ENCODE measurements at places on chromosomes 4 and X.
A peak's percentile ranks its signal among the peaks of the same experiment; 100 is the strongest.

DNA sequence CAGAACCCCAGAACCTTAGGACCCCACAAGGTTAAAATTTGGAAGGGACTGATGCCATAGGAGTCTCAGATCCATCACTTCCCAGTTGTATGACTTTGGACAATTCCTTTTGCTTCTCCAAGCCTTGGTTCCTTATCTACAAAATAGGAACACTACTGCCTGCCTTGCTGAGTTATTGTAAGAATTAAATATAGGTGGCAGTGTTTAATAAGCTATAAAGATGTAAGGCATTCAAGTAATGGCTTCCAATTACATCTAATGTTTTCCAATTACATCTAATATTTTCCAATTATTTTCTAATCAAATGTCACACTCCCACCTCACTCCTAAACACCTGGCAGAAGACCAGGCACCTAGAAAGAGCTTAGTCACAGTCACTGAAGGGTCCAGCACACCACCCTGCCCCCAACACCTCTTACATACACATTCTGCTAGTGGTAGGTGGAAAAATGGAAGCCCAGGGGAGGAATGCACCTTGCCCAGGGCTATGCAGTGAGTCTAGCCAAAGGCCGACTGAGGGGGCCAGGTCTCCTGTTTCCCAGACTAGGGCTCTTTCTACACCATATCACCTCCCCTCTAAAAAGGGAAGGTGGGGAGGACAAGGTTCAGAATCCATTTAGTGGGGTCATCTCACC, 24.5 kb upstream of the KDM5C start:
- no peak for DNase-seq

- DNase-seq, result no peak
These were observed 131.6 kb upstream of the EMCN start for GRCh38 chr4:100649417-100649816.

- no peak for DNase-seq
These were observed 28.4 kb downstream of the DDX60L start for GRCh38 chr4:168451744-168452390.

DNA sequence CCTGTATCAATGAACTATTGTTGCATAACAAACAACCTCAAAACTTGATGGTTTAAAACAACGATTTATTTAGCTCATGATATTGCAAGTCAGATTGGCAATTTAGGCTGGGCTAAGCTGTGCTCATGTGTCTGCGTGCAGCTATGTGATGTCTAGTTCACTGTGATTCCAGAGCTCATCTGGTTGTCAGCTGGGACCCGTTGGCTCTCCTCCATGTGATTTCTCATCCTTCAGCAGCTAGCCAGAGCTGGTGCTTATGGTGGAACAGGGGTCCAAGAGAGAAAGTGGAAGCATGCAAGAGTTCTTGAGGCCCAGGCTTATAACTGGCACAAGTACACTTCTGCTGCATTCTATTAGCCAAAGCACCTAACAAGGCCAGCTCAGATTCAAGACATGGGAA, 28.8 kb upstream of the TRPC3 start:
- DNase-seq, result no peak

GRCh38 chr4:94457692-94458106, 6.0 kb downstream of the PDLIM5 start:
- DNase-seq, result no peak

- peak; percentile 37 for DNase-seq
These were observed 23.4 kb downstream of the ARHGEF9 start for GRCh38 chrX:63761639-63762038.

DNA sequence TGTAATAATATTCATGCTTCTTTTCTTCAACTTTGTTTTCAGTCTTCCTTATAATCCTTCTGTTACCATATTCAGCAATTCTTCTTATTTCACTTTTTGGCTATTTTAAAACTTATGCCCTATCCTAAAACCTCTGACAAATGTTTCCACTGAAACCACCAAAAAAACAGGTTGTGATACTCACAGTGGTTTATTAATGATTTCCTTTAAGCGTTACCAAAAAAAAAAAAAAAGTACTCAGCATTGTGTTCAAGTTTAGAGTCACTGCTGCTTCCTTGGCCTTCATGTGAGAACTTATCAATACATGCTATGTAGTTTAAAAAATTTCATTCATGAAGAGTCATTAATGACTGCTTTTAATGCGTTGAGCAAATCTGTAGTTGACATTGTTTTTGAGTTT, 35.4 kb upstream of the UGT2A3 start:
- no peak for DNase-seq

- DNase-seq, result no peak
These were observed 11.2 kb downstream of the CITED1 start for GRCh38 chrX:72294497-72294896.

DNA sequence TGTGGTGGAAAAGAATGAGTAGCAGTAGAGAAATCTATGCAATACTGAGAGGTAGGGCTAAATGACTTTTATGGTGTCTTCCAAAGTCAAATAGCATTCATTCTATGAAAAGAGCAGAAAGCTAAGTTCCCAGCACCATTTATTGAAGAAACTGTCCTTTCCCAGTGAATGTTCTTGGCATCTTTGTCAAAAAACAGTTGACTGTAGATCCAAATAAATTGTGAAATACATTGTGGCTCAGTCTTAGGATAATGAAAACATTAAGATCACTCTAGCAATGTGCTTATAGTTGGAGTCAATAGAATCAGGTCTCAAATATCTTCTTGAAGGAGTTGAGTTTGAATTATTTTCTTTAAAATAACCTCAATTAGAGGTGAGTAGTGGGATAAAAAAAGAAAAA, 19.4 kb downstream of the AREG start:
- DNase-seq, result no peak

- DNase-seq, result no peak
These were observed 38.6 kb upstream of the ATP6AP2 start for GRCh38 chrX:40542208-40542607.

DNA sequence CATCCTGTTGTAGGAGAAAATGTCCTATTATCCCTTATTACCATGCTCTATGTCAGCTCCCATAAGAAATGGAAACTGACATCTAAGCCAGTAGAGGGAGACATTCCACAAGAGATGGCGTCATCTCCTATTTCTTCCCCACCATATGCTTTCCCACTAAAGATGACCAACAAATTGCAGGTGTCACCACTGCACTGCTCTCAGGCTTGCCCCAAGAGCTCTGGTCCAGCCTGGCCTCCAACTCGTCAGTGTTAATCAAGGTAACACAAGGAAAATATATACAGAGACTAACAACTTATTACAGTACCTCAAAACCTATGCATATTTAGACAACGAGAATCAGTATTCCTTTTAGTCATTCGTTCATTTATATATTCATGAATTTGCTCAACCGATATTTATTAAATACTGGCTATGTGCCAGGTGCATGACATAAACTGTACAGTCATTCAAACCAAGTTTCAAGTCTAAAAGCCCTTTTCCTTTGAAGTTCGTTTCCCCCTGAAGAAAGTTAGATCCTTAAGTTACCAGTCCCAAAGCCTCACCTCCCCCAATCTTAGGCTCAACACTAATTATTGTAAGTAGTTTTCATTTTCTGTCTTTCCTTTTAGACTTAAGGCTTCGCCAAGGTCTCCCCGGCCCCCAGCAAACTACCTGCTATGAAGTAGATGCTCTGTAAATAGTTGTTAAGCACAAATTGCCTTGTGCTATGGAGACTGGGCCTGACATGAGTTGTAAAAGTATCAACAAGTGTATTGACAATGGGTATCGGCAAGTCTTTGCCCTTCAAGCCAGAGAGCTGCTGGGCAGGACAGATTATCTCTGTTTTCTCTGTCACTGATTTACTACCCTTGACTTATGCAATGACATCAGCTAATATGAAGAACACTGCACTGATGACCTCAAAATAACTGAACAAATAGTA, 3.1 kb upstream of the FGB start:
- DNase-seq, result peak; percentile 15

GRCh38 chr4:63218856-63219255, 1190.4 kb downstream of the TECRL start:
- DNase-seq, result no peak

DNA sequence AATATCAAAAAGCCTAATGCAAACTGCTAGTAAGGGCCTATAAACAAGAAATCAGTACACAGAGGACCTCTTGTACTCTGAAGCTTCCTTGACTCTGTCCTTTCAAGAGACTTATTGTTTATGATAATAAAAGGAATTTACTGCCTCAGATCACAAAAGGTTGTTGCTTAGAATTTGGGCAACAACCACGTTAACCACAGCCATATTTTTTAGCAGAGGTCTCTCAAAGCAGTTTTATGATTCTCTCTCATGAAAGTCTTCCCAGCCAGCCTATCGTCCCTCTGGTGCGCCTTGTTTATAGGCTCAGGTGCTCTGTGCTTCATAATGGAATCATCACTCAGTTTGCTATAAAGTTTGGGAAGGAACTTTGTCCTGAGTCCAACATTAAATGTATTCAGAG, 270.6 kb downstream of the RCHY1 start:
- no peak for DNase-seq

DNA sequence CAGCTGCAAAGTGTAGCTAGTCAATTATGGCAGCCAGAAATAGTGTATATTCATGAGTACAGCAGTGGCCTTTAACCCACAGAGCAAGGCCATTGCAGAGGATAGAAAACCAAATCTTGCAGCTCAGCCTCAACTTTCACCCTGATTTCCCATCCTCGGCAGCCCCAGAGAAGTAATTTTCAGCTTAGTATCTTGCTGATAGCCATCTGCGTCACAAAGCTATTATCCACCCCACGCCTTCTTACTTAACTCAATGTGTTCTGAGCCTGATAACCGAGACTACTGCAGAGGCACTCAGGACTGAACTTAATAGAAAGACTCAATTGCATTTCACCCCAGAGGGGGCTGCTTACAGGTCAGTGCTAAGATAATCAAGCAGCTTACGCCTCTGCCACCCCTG, 174.5 kb upstream of the MAOA start:
- DNase-seq, result no peak

- DNase-seq, result no peak
These were observed 91.5 kb downstream of the LNX1 start for GRCh38 chr4:53499791-53500190.

DNA sequence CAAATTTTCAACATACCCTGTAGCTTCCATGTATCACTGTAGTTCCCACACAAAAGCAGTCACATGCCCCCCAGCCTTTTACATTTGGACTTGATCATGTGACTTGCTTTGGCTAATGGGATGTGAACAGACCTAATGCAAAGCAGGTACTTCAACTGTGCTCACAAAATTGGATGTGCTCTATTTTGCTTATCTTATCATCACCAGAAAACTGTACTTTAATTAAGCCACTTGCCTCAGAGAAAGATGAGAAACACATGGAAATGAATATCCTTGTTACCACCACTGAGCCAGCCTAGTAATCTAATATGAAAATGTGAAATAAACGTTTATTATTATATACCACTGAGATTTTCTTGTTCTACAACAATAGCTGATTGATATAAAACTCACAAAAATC, 402.7 kb upstream of the HTR2C start:
- DNase-seq, result no peak

GRCh38 chr4:77093401-77093800, 17.6 kb upstream of the CCNI start:
- no peak for DNase-seq

DNA sequence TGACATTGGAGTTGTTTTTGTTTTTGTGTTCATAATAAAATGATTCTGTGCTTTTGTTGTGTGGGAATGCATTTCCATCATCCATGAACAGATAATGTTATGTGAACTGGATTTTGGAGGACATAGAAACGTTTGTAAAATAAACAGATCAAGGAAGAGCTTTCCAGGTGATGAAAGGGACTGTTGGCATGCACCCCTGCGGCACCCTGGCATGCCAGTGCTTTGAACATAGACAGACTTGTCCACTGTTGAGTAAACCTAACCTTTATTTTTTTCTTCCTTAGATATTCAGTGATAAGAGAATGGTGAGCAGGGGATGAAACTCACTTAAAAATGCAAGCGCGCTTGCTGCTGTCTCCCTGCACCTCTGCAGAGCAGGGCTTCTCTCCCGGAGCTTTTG, 59.8 kb downstream of the TRAPPC11 start:
- DNase-seq, result no peak

DNA sequence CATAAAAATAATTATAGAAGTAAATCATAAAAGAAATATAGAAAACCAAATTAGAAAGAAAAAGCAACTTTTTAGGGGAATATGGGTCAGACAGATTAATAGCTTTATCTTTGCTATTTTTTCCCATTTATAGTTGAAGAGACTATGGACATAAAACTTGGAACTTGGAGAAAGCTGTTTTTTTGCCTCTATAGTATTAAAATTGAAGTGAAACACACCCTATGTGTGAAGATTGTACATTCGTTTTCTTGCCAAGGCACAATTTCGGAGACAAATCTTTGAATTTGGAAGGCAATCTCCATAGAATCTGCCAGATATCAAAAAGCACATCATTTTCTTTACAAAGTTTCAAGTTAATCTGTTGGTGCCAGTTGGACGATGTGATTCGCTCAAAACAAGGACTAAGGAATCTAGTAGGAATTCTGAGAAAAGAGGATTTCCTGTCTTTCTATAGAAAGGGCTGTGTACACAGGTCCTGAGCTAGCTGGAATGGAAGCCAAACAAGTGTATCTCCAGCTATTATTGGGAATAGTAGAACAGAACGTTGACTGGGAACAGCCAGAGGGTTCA, 156.3 kb downstream of the SLC7A11 start:
- DNase-seq, result no peak

DNA sequence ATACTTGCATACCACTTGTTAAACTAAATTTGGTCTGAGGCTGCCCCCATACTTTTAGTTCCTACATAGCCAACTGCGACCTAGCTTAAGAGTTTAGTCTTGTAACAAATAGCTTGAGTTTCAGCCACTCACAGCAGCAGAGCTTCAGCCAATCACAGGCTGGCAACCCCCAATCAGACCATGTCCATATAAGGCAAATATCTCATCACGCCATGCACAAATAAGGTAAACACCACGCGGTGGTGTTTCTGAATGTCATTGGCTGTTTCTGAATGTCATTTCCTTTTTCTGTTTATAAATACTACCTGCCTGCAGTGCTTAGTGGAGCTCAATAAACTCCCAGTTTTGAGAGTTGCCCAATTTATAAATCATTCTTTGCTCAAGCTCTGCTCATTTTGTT, 143.1 kb upstream of the MAD2L1 start:
- DNase-seq, result no peak

DNA sequence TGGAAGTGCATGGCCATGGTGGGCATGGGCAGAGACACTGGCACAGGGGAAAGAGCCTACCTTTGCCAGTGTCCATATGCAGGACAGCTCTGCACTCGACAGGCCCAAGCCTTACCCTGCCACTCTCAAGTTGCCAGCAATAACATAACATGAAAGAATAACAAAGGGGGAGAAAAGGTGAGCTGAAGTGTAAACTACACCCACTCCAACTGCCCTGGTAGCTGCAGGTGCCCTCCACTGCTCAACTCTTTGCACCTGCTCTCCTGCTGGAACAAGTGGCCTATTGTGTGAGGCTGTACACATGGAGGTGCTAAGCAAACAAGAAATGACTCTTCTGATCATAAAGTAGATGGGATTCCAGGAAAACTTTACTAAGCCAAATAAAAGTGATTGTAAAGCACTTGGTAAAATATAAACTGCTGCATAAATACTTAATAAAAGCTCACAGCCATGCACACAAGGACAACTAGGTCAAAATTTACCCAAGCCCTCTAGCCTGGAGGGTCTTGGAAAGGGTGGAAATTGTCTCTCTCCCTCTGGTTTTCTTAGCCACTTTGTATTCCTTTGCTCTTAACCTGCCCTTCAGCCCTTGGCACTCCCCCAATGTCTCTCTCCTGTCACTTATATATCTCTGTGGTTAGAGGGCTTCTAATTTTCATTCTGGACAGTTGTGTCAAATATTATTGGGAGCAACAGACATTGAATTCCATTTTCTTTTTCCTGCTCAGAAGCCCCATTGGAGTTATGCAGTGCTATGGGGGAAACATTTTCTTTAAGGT, 261.2 kb upstream of the GPC4 start:
- DNase-seq, result no peak

GRCh38 chr4:26459054-26459755, 31.1 kb downstream of the CCKAR start:
- DNase-seq, result peak; percentile 49
